ELF-1 (cell line): ENCODE measurements at places on chromosomes 2 and 18.

DNA sequence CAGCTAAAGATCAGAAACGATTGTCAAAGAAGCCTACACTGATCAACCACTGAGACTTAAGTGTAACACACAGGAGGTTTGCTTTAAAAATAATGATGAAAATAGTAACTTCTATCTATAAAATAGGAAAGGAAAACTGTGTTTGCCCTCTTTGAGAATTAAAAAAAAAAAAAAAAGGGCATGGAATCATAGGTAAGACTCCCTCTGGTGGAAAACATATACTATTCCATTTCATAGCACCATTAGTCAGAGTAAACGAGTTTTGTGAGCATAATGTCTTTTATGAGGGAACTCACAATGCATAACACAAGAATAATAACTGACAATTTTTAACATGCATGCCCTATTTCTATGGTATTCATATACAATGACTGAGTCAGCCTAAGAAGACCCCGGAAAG, 36.3 kb downstream of the SLC35F5 start:
- DNase-seq, result no peak

DNA sequence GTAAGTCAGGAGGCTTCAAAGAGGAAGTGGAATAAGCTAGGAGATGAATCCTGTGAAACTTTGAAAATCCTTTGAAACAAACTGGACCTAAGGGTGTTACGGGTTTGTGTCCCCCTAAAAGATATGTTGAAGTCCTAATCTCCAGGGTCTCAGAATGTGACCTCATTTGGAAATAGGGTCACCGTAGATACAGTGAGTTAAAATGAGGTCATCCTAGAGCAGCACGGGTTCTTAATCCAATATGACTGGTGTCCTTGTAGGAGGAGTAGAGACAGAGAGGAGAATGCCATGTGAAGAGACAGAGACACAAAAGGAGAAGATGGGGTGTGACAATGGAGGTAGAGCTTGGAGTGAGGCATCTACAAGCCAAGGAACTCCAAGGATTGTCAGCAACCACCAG, 26.9 kb upstream of the NEB start:
- no peak for DNase-seq

GRCh38 chr2:227098162-227098515, 65.9 kb downstream of the COL4A4 start:
- DNase-seq, result no peak

DNA sequence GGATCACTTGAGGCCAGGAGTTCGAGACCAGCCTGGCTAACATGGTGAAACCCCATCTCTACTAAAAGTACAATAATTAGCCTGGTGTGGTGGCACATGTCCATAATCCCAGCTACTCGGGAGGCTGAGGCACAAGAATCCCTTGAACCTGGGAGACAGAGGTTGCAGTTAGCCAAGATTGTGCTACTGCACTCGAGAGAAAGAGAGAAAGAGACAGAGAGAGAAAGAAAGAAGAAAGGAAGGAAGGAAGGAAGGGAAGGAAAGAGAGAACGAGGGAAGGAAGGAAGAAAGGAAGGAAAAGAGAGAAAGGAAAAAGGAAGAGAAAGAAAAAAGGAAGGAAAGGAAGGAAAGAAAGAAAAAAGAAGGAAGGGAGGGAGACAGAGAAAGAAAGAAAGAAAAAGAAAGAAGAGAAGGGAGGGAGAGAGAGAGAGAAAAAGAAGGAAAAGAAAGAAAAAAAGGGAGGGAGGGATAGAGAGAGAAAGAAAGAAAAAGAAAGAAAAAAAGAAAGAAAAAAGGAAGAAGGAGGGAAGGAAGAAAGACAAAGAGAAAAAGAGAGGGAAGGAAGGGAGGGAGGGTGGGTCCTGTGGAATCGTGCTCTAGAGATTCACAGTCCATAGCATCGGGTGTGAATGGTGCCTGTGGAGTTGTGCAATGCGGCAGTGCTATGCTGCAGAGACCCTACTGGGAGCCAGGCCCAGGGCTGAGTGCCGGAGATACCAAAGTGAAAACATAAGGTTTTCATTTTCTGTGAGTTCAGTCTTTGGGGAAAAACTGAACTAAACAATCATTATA, 4.6 kb upstream of the SDC1 start:
- no peak for DNase-seq

- DNase-seq, result no peak
Measured at GRCh38 chr18:49009661-49010060, 58.9 kb upstream of the SMAD7 start.

- DNase-seq, result no peak
Measured at GRCh38 chr18:11665587-11665986, 23.5 kb upstream of the GNAL start.

DNA sequence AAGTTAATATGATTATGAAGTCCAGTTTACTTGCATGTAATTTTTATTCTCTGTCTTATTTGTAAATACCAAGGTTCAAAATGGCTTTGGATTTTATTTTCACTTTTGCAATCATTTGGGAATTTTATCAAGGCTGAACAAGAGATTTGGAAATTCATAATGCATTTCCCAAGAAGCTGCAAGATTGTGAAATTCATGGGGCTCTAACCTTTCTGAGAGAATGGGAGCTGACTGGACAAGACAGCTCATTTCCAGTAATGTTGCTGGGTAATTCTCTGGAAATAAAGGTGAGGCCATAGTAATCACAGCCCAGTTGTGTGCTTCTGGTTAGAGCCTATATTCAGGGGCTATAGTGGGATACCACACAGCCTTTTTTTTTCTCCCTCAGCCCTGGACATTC, 21.5 kb upstream of the NABP1 start:
- no peak for DNase-seq

DNA sequence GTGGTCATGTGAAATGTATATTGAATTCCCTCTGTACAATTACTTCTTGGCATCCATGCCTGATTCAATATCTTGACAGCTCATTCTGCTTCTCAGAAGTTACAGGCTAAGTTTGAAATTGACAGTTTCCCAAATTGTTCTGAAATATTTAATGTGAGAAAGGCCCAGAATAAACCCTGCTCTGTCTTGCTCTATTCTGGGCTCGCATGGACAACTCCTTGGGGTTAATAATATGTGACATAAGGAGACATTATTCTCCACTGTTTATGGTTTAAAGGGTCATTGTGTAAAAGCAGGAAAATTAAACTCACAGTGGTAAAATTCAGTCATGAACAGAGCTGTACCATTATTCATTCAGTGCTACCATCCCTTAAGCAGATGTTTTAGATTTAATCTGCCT, 160.7 kb upstream of the CNTNAP5 start:
- DNase-seq, result no peak
